Cerebellum (tissue), 4 donors: ENCODE measurements at places on chromosomes 3 and 15. TPM values are rescaled to one million over a fixed set of nuclear protein-coding genes. Genes with fewer than 3 reads are reported as not detected.

GRCh38 chr3:54550221-54550977 lies 377.5 kb downstream of the LRTM1 start:
- no peak for DNase-seq

DNA sequence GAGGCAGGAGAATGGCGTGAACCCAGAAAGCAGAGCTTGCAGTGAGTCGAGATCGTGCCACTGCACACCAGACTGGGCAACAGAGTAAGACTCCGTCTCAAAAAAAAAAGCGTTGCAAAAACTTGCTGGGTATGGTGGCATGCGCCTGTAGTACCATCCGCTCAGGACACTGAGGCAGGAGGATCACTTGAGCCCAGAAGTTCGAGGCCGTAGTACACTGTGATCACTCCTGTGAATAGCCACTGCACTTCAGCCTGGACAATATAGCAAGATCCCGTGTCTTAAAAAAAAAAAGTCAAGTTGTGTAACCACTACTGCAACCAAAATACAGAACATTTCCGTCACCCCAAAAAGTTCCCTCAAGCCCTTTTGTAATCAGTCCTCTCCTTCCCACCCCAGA lies 1.5 kb downstream of the ARPC4 start:
- no peak for DNase-seq

The PP2D1 gene
- total RNA-seq = not detected

DNA sequence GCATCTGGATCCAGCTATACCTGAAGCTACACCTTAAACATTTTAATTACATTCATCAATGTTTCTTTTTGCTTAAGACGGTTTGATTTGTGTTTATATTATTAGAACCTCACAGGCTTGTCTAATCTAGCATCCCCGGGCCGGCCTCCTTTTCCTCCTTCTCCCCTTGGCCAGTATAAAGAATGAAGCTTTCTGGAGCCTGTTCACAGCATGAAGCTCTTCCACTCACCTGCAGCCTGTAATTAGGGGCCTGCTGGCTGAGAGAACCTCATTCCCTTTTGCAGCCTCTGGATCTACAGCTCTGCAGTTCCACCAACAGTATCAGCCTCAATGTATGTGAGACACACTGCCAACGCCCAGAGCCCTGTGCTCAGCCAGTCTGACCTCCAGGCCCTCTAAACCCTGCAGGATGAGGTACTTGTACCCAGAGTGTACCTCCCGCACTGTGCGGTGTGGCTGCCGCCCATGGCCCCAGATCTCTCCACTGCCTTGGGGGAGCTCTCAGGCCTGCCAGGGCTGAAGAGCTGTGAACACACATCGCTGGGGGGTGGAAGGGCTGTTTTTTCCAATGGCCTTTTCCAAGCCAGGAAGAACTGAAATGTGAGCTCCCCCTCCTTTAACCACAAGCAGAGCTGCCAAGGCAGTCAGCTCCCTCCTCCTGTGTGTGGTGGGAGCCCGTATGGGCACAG lies 114.7 kb upstream of the ALDH1A3 start:
- DNase-seq = no peak

The SLC22A13 gene
- total RNA-seq = 1.4 TPM

DNA sequence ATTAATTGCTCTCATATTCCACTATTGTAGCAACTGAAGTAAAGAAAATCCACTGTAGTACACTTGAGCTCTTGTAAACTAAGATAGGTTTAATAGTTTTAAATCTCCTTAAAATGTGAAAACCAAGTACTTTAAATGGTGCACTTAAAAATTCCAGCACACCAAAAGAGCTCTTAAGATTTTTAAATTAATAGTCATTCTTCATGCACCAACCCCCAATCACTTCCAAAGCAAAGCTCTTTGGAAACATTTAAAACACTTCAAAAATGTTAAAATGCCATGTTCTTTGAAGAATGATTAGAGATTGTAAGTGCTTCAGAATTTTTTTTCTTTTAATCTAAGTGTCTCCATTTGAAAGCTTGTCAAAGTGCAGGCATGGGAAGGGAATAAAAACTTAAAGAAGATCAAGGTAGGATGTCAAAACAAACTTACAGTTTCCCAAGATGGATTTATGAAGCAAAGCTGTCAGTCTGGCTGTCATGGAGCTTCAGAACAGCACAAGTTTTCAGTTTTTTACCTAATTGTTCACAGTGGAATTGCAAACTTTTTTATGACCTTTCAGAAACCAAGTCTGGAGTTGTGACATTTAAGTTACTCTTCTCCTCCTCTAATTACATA lies 84.3 kb downstream of the ARPP21 start:
- no peak for DNase-seq

DNA sequence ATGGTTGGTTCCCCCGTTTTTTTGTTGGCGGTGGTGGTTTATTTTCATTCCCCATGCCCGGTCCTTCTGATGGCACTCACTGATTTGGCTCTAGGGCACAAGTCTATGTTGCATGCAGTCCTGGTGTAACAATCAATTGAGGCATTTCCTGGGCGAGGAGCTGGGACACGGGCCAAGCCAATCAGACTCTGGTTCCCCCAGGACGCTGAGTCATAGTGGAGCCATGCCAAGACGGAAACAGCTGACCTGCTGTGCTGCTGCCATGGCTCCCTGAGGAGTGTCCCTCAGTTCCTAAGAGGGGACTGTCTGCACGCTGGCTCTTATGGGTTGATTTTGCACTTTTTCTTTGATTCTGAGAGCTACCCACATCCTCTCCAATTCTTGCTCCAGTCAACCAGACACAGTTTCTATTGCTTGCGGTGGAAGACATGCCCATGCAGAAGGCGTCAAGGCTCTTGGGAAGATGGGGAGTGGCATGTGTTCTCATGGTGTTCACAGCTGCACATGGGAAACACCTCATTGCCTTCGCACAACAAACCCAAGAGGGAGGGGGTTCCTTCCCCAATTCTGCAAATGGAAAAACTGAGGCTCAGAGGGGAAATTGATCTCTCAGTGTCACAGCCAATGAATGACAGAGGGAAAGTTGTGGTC lies 28.3 kb upstream of the ALDH1L1 start:
- no peak for DNase-seq

DNA sequence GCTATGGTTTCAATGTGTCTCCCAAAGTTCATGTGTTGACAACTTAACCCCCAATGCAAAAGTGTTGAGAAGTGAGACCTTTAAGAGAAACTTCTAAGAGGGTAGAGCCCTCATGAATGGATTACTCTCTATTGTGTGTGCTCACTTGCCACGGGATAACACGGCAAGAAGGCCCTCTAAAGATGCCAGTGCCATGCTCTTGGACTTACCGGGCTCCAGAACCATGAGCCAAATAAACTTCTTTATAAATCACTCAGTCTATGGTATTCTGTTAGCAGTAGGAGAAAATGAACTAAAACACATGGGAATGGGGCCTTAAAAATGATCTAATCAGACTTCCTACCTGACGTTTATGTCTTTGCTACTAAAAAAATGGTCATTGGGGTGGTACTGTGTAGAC lies 2.6 kb upstream of the TCF12 start:
- DNase-seq = no peak

The C3orf22 gene
- 0.18 TPM for total RNA-seq

- DNase-seq = no peak
Observed at GRCh38 chr3:158702815-158703481, 29.3 kb downstream of the RARRES1 start.

- no peak for DNase-seq
Observed at GRCh38 chr3:169244119-169244864, 419.2 kb downstream of the MECOM start.

The CD96 gene
- total RNA-seq = 0.36 TPM

The LMAN1L gene
- total RNA-seq = 0.09 TPM

The SLC51A gene
- total RNA-seq = not detected

DNA sequence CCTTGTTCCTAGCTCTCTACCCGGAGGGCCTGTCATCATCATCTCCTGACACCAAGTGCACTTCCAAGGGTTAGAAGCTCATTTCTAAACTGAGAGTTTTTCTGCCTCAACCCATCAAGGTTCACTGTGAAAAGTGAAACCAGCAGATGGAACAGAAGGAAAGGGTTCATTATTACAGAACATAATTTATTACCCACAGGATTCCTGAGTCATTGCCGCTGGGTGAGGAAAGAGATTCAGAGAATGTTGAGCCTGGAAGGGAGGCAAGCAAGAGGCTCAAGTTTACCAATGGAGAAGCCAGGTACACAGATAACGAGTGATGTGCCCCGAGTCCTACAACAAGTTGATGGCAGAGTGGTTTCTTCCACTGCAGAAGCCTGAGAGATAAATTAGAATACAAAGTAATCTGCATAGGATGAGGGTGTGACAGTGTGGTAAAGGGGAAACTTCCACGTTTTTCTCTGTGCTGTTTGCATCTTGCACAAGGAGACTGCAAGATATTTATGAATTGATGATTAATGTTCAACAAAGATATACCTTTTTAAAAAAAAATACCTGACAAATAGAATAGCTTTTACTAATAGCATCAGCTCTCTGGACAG lies 80.5 kb upstream of the SETMAR start:
- DNase-seq = no peak

GRCh38 chr15:68337826-68338225 lies 60.3 kb downstream of the FEM1B start:
- no peak for DNase-seq

DNA sequence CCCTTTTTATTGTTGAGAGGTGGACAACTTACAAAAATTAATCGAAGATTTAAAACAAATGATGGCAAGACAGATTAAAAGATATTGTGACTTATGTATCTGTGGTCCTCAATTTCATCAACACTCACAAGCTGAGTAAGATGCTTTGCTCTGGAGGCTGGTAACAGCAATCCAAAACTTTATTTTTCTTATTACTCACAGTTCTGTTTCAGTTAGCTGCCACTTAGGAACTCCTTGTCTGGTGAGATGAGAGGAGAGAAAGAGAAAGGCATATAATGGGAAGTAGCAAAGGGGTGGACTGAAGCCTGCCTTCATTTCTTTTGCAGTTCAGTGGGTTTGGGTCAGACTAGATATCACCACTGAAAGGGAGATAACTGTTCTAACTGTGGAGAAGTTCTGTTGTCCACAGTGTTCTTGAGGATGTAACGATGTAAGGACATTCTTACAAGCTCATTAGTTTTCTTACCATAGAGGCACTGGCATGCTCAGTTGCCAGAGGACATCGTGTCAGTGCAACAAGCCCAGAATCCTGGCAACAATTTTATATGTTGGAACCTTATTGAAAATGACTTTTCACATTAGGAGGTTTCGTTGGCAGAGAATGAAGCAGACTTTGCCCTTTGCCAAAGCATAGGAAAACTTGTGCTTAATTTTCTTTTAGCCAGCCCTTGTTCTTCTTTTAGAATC lies 93.6 kb downstream of the PLCL2 start:
- no peak for DNase-seq

The IL1RAP gene
- total RNA-seq = 6.4 TPM

- no peak for DNase-seq
Observed at GRCh38 chr3:7800006-7800780, 701.4 kb upstream of the LMCD1 start.

DNA sequence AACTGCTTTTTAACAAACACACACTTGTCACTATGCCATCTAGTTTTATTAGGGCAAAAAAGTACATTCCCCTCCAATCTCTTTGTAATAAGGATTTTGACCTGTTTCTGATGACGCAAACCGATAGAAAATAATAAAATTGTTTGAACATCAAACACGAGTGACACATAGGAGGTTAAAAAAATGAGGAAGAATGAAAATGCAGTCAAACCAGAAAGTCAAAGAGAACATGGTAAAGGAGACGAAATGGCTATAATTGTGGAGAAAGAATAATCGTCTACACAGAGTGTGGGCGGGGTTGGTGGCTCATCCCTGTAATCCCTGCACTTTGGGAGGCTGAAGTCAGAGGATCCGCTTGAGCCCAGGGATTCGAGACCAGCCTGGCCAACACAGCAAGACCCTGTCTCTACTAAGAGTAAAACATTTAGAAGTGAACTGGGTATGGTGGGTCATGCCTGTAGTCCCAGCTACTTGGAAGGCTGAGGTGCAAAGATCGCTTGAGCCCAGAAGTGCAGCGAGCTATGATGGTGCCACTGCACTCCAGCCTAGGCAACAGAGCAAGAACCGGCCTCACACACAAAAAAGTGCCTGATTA lies 83.2 kb downstream of the MEIS2 start:
- no peak for DNase-seq

- no peak for DNase-seq
Observed at GRCh38 chr3:72343078-72343477, 505.2 kb downstream of the SHQ1 start.

GRCh38 chr3:189827108-189827507 lies 195.9 kb downstream of the TP63 start:
- no peak for DNase-seq

DNA sequence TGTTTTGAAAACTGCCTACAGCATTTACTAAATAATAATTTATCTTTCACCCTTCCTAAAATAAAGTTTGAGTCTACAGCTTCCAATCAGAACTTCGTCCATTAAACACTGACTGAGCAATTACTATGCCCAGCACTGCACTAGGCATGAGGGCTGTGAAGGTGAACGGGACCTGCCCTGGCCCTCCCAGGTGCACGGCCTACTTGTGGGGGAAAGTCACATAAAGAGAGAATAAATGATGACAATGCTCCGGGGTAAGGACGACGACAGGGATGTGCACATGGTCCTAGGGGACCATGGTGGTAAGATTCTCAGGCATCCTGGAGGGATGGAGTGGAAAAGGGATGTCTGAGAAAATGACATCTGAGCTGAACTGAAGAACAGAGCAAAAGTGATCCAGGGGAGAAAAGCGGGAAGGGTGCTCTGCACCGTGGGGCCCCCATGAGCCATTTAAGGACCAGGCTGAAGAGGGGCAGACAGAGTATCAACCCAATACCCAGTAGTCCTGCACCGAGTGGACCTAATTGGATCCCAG lies 11.5 kb downstream of the PLA2G4F start:
- DNase-seq = no peak

The LSMEM2 gene
- total RNA-seq = 0.36 TPM

GRCh38 chr15:62787401-62787800 lies 255.1 kb upstream of the TPM1 start:
- DNase-seq = no peak

GRCh38 chr15:77782691-77783090 lies 150.0 kb upstream of the LINGO1 start:
- DNase-seq = no peak

GRCh38 chr15:97909291-97909891 lies 51.1 kb upstream of the ARRDC4 start:
- peak; percentile 23 for DNase-seq

The CLSTN2 gene
- 26.9 TPM for total RNA-seq

The APH1B gene
- total RNA-seq = 22.2 TPM

- DNase-seq = no peak
Observed at GRCh38 chr3:71268462-71268999, 315.0 kb downstream of the FOXP1 start.
